ENCODE measurements at places on chromosomes 16 and 17.

- no peak for DNase-seq
Observed at GRCh38 chr16:64098451-64098850, 1023.4 kb downstream of the CDH11 start.

- no peak for DNase-seq
Observed at GRCh38 chr17:13638855-13639458, 37.2 kb upstream of the HS3ST3A1 start.

- no peak for DNase-seq
Observed at GRCh38 chr17:35498448-35499178, 38.9 kb downstream of the SLFN12L start.

- DNase-seq = peak; percentile 33
Observed at GRCh38 chr17:55348749-55349354, 72.8 kb downstream of the MMD start.

- DNase-seq = no peak
Observed at GRCh38 chr17:8345052-8345690, 5.5 kb downstream of the ODF4 start.

All from NCI-H345 (cell line).